Body of pancreas (tissue), 4 donors: ENCODE measurements at places on chromosomes 5 and 9. TPM values are rescaled to one million over a fixed set of nuclear protein-coding genes. Genes with fewer than 3 reads are reported as not detected.

PCDHB11 gene
- total RNA-seq: 4.4 TPM

- DNase-seq: no peak
Observed at GRCh38 chr9:137078701-137079400, 1.5 kb downstream of the UAP1L1 start.

DNA sequence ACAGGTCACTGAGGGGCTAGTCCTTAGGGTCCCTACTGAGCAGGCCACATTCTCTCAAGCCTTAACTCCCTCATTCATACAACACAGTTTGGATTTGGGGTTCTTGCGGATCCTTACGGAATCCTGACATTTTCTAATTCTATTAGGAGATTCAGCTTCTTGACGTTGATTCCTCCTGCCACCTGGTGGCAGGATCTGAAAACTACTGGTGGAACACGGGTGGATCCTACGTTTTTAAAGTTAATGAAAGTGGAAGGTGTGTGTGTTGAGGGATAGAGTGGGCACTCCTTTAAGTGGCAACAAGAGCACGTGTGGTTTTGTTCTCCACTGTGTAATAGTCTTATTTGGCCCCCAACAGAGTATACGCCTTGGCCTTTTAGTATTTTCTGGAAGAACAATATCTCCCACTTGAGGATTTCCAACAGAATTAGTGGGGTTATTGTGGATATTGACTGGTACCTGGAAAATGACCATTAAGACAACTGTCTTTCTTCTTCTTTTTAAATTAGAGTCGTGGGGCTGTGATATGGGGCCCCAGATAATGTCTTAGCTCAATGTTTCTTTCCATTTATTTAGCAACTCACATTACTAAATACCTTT lies 25.2 kb downstream of the SLC28A3 start:
- DNase-seq: peak; percentile 70

DNA sequence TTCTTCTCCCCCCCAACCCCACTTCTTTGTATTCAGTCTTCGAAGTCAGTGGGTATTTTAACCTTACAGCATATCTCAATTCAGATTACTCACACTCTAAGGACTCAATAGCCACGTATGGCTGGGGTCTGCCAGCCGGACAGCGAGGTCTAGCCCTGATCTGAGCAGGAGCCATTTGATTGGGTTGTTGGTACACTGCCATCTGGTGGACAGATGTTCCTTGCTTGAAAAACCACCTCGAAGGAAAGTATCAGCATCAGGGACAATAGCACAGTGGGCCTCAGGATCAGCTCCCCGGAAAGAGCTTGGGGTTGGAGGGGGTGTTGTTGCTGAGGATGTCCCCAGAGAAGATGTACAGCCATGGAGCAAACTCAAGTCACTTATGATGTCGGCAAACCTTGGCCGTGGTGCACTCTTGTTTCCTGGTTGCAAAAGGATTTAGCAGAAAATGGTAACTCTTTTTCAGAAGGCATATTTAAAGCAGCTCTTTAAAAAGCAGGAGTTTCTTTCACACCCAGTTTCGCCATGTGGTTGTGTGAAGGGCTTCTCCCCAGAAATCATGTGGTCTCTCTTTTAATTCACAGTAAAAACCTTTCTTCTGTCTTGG lies 31.7 kb upstream of the KCNMB1 start:
- peak; percentile 56 for DNase-seq

- no peak for DNase-seq
Observed at GRCh38 chr5:140674211-140674610, 835 bp upstream of the DND1 start.

CDH9 gene
- not detected for total RNA-seq

STC2 gene
- total RNA-seq: 35.0 TPM

DNA sequence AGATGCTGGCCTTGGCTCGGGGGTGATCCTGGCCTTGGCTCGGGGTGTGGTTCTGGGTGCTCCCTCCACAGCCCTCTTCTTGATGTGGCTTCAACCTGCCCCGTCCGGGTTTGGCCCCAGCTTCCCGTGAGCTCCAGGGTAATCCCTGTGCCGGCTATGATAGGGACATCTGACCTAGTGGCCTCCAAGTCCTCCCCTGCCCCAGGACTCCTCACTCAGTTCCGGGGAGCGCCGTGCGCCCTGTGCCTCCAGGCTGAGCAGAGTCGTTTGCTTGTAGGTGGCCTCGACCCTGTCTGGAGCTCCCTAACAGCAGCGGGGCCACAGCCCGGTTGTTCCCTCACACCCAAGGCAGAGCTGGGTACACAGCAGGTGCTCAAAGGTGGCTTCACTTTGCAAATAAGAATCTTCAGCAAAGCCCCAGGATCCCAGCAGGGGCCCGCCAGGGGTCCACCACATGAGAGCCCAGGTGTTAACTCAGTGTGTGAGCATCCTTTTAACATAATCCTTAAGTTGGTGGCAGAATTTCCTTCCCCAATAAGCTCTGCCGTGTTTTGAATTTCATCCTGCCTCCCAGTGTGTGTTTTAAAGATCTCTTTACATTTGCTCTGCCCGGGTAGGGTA lies 32.3 kb upstream of the CEP72 start:
- no peak for DNase-seq

DNA sequence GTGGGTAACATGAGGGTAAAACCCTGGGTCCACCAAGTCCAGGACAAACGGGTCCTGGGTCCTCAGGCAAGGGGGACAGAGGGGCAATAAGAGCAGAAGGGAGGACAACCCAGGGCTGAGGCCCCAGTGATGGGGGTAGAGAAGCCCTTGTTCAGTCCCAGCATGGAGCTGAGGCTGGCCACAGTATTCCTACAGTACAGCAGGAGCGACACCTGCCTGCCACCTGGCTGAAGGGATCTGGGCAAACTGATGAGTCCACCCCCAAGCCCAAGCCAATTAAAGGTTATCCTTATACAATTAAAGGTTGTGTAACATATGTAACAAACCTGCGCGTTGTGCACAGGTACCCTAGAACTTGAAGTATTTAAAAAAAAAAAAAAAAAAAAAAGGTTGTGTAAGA lies 97.7 kb upstream of the LRRTM2 start:
- peak; percentile 71 for DNase-seq

GNPDA1 gene
- total RNA-seq: 42.2 TPM

SLC6A3 gene
- total RNA-seq: not detected

GRCh38 chr5:52988335-52989024 lies 672 bp upstream of the ITGA2 start:
- DNase-seq: no peak

DAB2IP gene
- 25.2 TPM for total RNA-seq
